ENCODE measurements at places on chromosomes 13 and 19. TPM values are rescaled to one million over a fixed set of nuclear protein-coding genes. Genes with fewer than 3 reads are reported as not detected.
A peak's percentile ranks its signal among the peaks of the same experiment; 100 is the strongest.

- H3K27me3 ChIP-seq = no peaks in the 10 kb centered on the region
- DNase-seq = no peak
- H3K4me3 ChIP-seq = no peak overlapping the region
- peaks cover 17% of the 10 kb centered on the region for H3K4me1 ChIP-seq
- H3K36me3 ChIP-seq = no peaks in the 10 kb centered on the region
Measured at GRCh38 chr19:18677156-18677555, 6.3 kb upstream of the CRTC1 start.

DNA sequence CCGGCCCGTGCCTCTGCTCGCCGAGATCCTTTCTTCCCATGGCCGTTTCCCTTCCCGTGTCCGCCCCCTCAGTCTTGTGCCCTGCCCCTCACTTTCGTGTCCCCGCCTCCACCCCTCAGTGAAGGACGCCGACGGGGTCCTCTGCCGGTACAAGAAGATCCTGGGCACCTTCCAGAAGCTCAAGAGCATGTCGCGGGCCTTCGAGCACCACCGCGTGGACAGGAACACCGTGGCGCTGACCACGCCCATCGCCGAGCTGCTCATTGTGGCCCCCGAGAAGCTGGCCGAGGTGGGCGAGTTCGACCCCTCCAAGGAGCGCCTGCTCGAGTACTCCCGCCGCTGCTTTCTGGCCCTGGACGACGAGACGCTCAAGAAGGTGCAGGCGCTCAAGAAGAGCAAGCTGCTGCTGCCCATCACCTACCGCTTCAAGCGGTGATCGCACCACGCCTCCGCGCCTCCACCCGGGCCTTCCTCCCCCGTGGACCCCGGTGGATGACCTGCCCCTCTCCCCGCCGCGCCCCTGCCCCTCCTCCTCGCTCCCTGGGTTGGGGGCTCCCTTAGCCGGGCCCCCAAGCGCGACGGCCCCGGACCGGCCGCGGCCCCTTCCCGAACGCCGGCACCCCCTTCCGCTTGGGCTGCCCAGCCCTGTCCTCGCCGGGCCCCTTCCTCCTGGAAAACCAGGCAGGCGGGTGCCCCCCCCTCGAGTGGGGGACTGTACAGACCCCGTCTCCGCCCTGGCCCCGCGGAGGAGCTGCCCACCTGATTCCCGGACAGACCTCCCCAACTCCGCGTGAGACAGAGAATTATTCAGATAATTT lies 2.3 kb upstream of the U2AF2 start:
- DNase-seq = no peak
- no peak overlapping the region for H3K4me3 ChIP-seq
- H3K27ac ChIP-seq = no peak overlapping the region
- peaks cover 13% of the 10 kb centered on the region for H3K36me3 ChIP-seq

DNA sequence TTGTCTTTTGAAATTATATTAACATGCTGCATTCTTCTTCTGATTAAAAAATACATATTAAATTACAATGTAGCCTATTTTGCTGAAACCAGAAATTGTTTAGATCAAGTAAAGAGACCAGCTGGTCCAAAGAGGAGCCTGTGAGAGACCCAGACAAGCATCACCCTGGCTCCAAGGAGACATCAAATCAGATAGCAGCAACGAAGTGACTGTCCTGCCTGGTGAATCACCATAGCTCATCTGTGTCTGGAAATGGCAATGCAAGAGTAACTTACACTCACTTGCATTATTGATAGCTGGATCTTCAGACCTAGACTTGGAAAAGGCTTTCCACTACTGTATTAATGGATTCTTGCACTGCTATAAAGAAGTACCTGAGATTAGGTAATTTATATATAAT lies 169.1 kb downstream of the KCTD12 start:
- H3K27me3 ChIP-seq = no peaks in the 10 kb centered on the region
- no peak overlapping the region for H3K4me3 ChIP-seq
- H3K27ac ChIP-seq = no peak overlapping the region
- no peaks in the 10 kb centered on the region for H3K4me1 ChIP-seq
- no peak for DNase-seq
- H3K36me3 ChIP-seq = no peaks in the 10 kb centered on the region

ZNF667 gene
- 3.2 TPM for total RNA-seq

- no peaks in the 10 kb centered on the region for H3K36me3 ChIP-seq
- DNase-seq = no peak
- peaks cover 8% of the 10 kb centered on the region for H3K4me1 ChIP-seq
- H3K27me3 ChIP-seq = no peaks in the 10 kb centered on the region
- H3K4me3 ChIP-seq = no peak overlapping the region
Measured at GRCh38 chr19:18704971-18705370, 21.5 kb downstream of the CRTC1 start.

DNA sequence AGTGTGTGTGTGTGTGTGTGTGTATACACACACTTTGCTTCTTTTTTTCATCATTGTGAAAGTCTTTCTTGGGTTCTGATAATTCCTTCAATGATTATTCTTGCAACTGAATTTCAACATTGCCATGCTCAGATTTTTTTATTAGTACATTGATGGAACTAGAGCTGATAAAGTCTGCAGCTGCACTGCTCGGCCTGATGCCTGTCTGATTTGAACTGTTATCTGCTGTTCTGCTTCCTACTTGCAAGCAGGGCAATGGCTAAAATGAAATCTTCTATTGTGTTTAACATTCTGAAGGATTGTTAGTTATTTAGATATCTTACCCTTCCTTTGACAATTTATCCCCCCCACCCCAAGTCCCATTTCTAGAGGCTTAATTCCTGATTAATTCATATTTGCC lies 61.3 kb downstream of the OLFM4 start:
- H3K36me3 ChIP-seq = no peaks in the 10 kb centered on the region
- H3K4me1 ChIP-seq = no peaks in the 10 kb centered on the region
- no peak for DNase-seq
- no peaks in the 10 kb centered on the region for H3K27me3 ChIP-seq

- H3K27ac ChIP-seq = no peak overlapping the region
- no peaks in the 10 kb centered on the region for H3K27me3 ChIP-seq
- H3K36me3 ChIP-seq = no peaks in the 10 kb centered on the region
Measured at GRCh38 chr19:3441986-3442329, 38.4 kb downstream of the SMIM24 start.

DNA sequence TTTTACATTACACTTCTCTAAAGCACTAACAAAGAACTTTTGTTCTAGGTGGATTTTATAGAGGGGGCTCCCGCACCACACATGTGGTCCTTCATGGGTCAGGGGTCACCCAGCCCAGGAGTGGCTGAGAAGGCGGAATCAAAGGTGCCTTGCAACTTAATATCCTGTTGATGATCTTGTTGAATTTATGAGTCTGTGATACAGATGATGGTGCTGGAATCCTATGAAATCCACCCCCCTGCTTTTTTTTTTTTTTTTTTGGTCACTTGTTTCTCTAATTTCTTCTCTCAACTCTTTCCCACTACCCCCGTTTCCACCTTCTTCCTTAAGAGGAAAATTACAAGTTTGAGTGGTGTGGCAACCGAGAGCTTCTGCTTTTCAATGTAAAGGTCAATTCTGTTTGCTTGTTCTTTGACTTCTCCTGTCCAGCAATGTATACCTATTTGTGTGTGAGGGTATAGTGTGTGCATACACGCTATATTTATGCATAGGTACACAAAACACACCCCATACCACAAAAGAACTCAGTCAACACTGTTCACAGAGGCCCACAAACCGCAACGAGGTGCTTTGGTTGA lies 4.2 kb upstream of the ZIC2 start:
- H3K27ac ChIP-seq = no peak overlapping the region
- no peak for DNase-seq
- H3K36me3 ChIP-seq = no peaks in the 10 kb centered on the region
- H3K27me3 ChIP-seq = peaks cover 58% of the 10 kb centered on the region
- no peak overlapping the region for H3K4me3 ChIP-seq

DNA sequence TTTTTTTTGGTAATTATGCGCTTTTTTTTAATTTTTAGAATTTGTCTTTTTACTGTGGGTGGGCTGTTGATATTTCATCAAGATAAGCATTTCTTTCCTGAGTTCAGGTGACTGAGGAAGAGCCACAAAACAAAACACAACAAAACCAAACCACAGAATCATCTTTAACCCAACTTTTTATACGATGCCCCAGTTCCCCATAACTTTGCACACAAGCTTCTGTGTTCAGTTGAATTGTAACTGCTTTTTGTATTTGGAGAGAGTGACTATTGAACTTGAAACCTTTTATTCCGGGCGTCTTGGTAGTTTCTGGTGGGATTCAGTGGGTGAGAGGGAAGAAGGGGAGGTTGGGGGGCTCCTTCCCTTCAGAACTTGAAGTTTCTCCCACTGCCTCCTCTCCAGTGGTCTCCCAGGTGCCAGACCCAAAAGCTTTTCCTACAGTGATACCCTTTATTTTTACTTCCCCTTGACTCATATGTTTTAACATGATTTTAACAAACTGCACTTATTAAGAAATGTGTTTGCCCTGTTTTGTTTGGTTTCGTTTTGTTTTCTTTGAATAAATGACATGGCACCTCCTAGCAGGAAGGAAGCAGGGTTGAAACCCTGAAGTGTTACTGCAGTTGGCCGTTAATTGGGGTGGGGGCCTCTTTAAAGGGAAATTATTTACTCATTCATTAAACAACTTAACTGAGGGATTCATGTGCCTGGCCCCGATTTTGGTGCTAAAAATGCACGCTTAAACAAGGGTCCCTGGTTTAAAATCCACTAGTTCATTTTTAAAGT lies 2.7 kb upstream of the CCDC97 start:
- peaks cover 28% of the 10 kb centered on the region for H3K36me3 ChIP-seq
- DNase-seq = no peak
- H3K27ac ChIP-seq = no peak overlapping the region
- no peaks in the 10 kb centered on the region for H3K27me3 ChIP-seq

- H3K36me3 ChIP-seq = no peaks in the 10 kb centered on the region
- no peaks in the 10 kb centered on the region for H3K27me3 ChIP-seq
- no peak overlapping the region for H3K4me3 ChIP-seq
- H3K4me1 ChIP-seq = peaks cover 7% of the 10 kb centered on the region
Measured at GRCh38 chr19:39131255-39131755, 5.7 kb downstream of the PAK4 start.

DNA sequence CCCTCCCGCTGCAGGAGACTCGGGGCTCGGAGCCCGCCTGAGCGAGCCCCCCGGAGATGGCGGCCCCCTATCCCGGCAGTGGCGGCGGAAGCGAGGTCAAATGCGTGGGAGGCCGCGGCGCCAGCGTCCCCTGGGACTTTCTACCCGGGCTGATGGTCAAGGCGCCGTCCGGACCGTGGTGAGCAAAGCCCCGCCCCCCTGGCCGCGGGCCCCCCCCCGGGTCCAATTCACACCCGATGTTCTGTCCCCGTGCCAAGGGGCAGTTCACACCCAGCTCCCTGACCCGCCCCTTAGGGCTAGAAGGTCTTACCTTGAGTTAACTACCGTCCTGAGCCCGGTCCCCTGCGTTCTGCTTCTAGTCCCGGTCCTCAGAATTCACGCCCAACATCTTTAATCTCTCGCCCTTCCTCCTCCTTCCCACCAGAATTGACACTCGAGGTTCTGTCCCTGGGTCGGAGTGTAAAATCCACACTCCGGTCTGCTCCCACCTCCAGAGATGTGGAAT lies 1.4 kb downstream of the NPAS1 start:
- peak overlapping the region; percentile 42 for H3K4me3 ChIP-seq
- H3K4me1 ChIP-seq = peaks cover 9% of the 10 kb centered on the region
- H3K27ac ChIP-seq = no peak overlapping the region
- DNase-seq = no peak
- H3K36me3 ChIP-seq = no peaks in the 10 kb centered on the region

GRCh38 chr13:75173457-75174356 lies 308.3 kb downstream of the TBC1D4 start:
- no peak for DNase-seq
- no peaks in the 10 kb centered on the region for H3K36me3 ChIP-seq
- H3K4me3 ChIP-seq = no peak overlapping the region
- no peaks in the 10 kb centered on the region for H3K27me3 ChIP-seq
- no peaks in the 10 kb centered on the region for H3K4me1 ChIP-seq
- no peak overlapping the region for H3K27ac ChIP-seq

All from PC-3 (cell line).